ENCODE measurements at places on chromosomes 11 and 22. TPM values are rescaled to one million over a fixed set of nuclear protein-coding genes. Genes with fewer than 3 reads are reported as not detected.

The PRODH gene
- total RNA-seq = 1.1 TPM

The OR5P2 gene
- total RNA-seq = not detected

The HDHD5 gene
- total RNA-seq = 44.6 TPM

The LARGE2 gene
- 1.8 TPM for total RNA-seq

The OR52I1 gene
- not detected for total RNA-seq

- no peak for ATAC-seq
Measured at GRCh38 chr11:73656985-73657384, 10.6 kb downstream of the PLEKHB1 start.

DNA sequence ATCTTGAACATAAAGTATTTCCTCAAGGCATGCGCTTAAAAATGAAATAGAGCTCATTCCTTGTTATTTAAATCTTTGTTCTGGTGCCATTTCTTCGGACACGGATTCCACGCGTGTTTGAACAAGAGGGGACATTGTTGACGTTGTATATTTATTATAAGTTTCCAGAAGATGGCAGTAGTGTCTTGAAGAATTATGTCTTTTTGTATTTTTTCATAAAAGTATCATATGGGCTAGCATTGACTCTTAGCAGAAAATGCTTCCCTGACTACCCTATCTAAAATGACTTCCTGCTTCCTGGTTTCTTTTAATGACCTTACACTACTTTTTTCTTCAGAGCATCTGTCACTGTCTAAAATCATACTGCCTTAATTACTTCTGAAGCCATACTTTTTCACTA is 20.4 kb downstream of the BIRC2 start:
- no peak for ATAC-seq

GRCh38 chr22:45518580-45518991 is 15.9 kb downstream of the FBLN1 start:
- ATAC-seq = no peak

GRCh38 chr22:32612834-32613233 is 138.2 kb downstream of the FBXO7 start:
- no peak for ATAC-seq

DNA sequence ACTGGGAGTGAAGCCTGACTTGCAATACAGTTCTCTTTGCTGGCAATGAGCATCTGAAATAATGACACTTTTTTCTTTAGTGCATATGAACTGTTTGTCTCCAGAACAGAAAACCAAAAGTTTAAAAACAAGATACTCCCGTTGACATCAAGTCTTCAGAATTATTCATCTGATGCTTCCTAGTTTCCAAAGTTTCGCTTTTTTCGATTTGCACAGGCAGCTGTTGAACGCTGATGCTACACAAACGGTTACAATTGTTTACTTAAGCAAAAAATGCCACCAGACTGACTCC is 612 bp upstream of the BIRC2 start:
- ATAC-seq = no peak

All from activated T-helper 17 cell treated with anti-CD3 and anti-CD28 coated beads, Interleukin-2, amount 50 U/mL, for 72 hours (primary cell).